ENCODE measurements at places on chromosomes 12 and 14.
A peak's percentile ranks its signal among the peaks of the same experiment; 100 is the strongest.

DNA sequence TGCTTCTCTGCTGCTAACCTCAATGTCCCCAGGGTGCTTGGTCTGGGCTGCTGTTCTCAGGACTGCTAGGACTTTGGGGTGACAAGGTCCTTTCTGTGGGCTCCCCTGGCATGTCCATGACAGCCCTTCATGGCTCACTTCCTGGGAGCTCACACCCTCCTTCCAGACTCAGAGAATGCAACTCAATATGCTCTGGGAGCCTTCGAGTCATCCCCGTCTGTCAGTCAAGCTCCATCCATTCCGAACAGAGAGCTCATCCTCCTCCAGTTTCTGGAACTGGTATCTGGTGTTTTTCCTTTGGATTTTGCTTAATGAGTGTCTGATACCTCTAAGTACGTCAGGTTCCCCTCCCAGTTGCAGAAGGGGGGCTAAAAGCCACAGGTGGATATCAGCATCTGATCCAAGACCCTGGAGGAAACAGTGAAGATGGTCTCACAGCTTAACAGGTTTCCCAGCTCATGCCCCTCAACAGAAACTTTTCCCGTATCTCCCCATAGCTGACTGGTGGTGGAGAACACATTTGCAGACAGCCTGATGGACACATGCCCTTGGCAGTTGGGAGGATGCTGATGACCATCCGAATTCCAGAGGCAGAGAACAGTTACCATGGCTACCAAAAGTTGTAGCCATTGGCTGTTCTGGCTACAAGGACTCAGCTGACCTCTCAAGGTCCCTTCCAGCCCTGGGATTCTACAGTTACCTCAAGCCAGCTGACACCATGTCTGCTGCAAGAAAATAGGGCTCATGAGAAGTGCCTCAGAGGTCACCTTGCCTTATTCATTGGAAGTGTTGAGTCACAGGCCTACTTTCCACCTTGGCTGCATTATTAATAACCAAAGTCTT, 9.5 kb upstream of the RAB35 start:
- no peak for DNase-seq

DNA sequence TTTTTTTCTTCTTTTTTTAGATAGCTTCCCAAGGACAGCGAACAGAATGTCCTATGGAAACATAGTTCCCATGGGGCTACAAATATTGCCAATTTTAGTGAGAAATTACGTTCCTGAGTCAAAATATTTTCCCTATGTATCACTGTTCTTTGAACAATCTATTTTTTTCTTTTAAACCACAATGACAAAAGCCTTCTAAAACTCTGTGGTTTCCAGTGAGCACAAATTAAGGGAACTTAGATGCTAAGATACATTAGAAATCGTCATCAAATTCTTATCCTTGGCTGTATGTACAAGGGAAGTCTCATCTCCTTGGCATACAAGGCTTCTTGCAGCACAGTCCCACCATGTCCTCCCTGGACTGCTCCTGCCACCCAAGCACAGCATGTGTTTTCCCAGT, 17.9 kb downstream of the CPM start:
- DNase-seq, result peak; percentile 92

- no peak for DNase-seq
Observed at GRCh38 chr12:109540526-109541412, 32.5 kb downstream of the MMAB start.

DNA sequence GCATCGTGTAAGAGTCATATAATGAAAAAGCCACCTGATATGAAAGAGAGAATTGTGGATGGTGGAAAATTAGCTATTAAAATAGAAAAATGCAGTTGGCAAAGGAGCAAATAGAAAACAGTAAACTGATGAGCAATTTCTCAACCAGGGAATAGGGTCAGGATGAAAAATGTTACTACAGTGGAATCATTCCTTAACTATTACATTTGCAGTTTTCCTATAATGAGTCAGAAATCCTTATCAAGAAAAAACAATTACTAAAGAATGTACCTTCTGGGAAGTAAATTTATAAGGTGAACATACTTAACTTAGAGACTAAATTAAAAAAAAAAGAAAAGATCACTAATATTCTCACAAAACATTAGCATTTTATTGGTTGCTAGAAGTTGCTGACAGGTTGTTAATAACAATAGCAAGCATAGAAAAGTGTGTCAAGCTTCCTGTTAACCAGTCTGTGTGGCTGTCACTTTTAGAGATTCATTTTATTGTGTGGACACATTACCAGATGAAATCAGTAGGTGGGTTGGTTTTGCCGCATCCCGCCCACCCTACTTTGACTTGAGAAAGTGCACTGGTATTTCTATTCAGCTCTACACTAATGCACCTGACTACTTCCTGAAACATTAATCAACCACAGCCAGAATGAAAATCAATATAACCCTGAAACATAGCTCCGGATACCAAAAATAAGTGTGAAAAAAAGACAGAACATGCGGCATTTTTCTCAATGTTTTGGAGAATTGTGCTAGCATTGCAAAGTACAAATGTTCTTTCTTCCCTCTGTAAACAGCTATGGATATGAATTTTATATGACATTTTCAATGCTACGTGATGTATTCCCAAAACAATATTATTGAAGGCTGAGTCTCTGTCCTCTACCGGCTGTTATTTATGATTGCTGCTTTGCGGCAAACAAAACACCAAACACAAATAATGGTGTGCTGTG, 576.7 kb downstream of the SLC16A7 start:
- DNase-seq, result peak; percentile 55

DNA sequence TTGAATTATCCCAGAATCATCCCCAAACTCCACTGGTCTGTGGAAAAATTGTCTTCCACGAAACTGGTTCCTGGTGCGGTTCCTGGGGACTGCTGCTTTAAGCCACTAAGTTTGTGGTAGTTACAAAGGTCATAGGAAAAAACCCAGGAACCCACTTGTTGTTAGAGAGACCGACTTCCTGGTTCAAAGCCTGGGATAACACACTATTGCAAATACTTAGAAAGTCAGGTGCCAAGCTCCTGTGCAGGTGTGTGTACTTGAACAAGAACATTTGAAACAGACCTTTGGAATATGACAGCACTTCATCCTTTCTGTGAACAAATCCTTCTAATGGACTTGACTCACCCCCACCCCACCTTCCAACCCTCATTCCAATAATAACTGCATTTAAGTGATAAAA, 519.6 kb downstream of the GLT1D1 start:
- no peak for DNase-seq

DNA sequence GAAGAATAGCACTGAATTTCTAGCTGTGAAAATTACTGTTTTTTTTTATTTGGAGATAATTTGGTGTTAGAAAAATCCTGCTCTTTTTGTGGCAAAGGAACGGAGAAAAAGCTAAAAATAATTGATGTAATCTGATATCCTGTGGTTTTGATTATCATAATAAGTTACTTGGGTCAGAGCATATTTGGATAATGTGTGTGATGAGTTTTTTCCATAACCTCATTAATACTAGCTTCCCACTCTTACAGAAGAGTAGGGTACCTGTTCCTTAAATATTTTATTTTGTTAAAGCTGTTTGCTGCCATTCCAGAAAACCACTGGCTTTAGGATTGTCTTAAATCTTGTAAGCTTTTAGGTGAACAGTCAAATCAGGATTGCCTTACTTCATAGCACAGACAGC, 4.7 kb downstream of the PSMC6 start:
- DNase-seq, result peak; percentile 28

GRCh38 chr12:25494926-25495325, 58.2 kb downstream of the LMNTD1 start:
- DNase-seq, result no peak

DNA sequence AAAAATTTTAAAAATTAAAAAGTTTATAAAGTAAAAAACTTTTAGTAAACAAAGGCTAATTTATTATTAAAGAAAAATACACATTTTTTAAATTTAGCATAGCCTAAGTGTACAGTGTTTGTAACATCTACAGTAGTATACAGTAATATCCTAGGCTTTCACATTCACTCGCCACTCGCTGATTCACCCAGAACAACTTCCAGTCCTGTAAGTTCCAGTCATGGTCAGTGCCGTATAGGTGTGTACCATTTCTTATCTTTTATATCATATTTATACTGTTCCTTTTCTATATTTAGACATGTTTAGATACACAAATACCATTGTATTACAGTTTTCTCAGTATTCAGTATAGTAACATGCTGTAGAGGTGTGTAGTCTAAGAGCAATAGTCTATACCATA, 28.9 kb downstream of the HEATR5A start:
- no peak for DNase-seq

GRCh38 chr12:9782547-9783382, 22.1 kb upstream of the CD69 start:
- no peak for DNase-seq

DNA sequence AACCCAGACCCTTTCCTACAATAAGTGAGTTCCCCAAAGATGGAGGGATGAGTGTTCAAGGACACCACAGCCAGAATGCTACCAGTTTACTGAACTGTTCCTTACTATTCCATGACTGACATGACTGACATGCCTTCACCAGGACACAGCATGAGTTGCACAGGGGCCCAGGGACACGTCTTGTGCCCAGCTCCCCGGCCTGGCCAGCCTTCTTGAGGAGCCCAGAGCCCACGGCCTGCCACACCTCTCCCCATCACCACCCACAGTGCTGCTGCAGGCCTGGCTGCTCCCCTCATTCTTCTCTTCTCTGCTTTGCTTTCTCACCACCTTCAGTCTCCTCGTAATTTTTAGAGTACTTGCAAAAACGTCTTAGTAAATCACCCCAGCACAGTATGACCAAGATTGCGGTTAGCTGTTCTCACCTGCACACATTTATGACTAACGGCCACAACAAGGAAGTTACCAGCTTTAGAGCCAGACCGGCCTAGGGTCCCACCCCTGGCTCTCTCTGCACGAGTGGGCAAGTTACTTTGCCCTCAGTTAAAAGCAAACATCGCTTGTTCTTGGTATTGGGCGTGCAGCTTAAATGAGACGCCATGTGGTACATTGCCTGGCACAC, 18.5 kb downstream of the PPP2R5E start:
- DNase-seq, result no peak

DNA sequence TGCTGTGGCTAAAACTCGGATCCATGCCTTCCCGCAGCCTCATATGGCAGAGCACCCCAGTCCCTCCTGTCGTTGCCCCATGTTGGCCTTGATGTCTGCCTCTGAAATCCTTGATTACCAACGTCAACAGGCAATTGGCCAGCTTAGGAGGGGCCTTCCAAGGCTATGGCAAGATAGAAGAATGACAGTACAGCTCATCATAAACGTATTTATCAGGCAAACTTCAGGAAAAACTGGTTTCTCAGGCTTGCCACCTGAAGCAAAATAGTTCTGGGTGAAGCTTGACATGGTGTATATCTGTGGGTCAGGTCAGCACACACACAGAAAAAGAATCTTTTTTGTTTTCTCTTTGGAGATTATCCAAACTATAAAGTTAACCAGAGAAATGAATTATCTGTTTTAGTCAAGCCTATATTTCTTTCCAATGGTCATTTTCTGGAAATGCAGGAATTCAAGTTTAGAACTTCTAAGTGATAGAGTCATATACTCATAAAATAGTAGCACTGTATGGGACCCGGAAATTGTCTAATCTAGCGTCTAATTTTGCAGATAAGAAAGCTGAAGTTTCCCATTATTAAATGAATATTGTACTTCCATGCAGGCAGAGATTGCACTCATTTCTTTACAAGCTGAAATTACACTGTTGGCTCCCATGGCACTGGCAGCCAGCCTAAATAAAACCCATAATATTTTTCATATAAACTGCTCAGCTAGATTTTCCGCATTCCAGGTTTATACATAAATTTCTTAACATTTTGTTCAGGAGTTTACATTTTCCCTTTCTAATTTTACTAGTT, 24.4 kb upstream of the DUSP16 start:
- no peak for DNase-seq

- no peak for DNase-seq
Observed at GRCh38 chr12:104285740-104286515, 17.6 kb upstream of the EID3 start.

DNA sequence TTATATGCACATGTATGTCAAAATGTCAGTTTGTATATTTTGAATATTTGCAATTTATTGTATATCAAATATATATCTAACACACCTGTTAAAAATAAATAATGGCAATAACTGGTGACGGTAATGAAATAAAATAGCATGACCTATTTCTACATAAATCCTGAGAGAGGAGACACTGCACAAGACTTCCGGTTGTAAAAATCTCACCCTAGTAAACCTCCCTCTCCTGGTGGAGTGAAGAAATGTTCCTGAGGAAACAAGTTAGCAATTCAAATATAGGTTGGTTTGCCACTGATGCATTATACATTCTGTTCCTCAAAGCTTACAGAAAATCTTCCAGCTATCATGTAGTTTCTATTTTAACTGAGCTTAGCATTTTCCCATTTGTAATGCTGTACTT, 166.1 kb upstream of the SYT10 start:
- no peak for DNase-seq

GRCh38 chr14:76480426-76480825, 104.5 kb downstream of the ESRRB start:
- DNase-seq, result no peak

GRCh38 chr12:4862809-4863208, 46.9 kb upstream of the KCNA1 start:
- DNase-seq, result no peak

- no peak for DNase-seq
Observed at GRCh38 chr14:89270439-89271227, 146.4 kb downstream of the FOXN3 start.

DNA sequence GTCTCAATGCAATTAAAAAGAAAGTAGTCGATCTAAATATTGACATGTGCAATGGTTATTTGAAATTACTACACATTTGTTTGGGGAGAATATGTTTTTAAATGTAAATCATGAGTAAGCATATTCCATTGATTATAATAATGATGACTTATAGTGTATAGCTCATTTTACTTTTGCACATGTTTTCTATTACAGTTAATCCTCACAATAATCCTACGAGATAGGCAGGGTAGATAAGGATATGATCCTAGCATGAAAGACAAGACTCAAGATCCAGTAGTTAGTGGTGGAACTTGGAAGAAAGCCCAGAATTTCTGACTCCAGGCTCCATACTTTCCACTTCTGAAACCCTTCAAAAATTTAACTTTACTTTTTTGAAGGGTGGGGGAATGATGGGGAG, 94.0 kb downstream of the NAV3 start:
- peak; percentile 94 for DNase-seq

DNA sequence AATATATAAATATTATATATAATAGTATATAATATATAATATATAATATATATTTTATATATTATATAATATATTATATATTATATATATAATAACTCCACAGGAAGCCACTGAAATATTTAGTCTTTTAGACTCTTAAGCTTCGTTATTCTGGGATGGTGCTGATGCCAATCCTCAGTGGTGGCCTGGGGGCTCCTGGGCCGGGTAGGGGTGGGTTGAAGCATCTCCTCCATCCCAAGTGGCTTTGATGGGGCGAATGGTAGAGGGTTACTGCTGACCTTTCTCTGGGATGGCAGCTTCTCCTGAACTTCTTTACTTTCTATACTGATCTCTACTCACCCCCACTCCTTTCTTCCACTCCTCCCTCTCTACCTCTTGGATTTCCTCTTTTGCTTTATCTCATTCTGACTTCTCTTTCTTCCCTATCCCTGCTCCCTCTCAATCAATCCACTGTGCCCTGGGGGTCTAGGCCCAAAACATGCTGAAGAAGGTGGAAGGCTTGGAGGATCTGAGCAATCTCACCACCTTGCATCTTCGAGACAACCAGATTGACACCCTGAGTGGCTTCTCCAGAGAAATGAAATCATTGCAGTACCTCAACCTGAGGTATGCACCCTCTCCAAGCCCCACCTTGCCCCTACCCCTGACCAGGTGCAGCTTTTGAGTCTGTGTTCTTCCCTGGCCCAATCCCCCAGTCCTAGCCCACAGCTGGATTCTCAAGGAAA, 4.8 kb upstream of the ENO2 start:
- no peak for DNase-seq

Measured in fibroblast of skin of right quadriceps (primary cell).